H54 (cell line): ENCODE measurements at places on chromosomes 7 and 10.
A peak's percentile ranks its signal among the peaks of the same experiment; 100 is the strongest.

DNA sequence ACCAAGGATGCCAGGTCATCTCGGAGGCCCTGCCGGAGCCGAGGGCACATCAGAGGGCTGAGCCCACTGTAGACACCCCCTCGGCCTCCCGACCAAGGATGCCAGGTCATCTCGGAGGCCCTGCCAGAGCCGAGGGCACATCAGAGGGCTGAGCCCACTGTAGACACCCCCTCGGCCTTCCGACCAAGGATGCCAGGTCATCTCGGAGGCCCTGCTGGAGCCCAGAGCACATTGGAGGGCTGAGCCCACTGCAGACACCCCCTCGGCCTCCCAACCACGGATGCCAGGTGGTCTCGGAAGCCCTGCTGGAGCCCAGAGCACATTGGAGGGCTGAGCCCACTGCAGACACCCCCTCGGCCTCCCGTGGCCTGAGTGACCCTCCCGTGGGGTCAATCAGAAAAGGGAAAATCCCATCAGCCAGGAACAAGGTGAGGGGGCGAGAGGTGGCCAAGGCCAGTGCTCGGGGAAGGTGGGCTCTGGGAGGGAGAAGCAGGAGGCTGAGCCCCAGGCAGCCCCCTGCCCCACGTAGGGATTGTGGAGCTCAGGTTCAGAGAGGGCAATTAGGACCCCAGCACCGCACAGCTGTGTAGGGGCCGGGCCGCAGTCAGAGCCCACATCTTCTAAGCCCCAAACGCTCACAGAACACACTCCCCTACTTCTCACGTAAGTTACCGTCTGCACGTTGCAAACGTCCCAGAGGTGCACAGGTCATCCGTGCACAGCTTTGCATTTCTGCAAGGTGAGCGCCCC is 37.6 kb upstream of the FOXL3 start:
- no peak for DNase-seq

DNA sequence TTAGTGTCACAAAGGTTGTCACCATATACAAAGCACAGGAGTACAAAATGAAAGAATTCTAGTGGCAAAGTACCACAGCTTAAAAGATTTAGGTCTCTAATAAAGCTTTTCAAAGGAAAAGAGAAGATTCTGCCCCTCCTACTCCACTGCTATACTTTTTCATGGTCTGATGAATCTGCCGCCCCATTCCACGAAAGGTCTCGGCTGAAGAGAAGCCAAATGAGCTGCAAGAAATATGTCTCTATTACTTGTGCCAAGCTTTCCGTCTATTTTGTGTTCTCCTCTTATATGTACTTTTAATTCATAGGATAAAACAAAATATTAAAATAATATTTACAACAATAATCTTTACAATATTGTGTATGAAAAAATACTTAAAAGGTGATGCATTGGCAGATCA is 222.6 kb downstream of the ANK3 start:
- DNase-seq: no peak

DNA sequence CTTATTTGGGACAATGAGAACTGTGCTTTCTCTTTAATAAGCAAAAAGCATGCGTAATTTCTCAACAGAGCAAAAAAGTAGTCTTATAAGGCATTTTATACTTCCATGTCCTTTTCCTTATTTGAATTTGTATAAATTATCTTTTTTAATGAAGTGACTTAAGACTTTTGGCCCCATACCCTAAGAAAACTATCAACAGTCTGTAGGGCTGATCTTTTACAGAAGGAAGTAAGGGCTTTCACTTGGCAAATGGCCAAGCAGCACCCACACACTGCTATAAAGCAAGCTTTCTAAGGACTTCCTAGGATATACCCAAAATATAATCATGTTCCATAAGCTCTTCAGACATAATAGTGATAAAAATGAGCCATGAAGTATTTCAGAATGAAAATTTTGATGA is 3.4 kb downstream of the CRPPA start:
- no peak for DNase-seq

DNA sequence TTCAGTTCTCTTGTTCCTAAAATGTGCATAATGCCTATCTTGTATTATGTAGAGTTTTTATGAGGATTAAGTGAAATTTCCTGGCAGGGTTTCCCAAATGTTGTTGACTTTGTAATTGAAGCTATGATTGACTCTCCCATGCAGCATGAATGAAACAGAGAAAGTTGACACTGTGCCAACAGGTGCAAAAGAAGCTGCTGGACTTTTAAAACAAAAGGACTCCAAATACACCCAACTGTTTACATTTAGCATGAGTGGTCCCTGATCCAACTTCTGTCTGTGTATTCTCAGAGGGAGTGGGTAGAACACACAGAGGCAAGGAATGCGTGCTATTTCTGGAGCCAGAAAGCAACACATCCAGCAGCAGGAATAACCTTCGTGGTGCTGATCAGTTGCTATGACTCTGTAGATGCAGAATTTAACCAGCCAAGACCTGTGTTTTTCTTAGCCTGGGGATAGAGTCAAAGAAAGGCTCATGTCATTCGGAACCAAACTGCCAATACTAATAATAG is 14.4 kb upstream of the RBM20 start:
- DNase-seq: no peak

DNA sequence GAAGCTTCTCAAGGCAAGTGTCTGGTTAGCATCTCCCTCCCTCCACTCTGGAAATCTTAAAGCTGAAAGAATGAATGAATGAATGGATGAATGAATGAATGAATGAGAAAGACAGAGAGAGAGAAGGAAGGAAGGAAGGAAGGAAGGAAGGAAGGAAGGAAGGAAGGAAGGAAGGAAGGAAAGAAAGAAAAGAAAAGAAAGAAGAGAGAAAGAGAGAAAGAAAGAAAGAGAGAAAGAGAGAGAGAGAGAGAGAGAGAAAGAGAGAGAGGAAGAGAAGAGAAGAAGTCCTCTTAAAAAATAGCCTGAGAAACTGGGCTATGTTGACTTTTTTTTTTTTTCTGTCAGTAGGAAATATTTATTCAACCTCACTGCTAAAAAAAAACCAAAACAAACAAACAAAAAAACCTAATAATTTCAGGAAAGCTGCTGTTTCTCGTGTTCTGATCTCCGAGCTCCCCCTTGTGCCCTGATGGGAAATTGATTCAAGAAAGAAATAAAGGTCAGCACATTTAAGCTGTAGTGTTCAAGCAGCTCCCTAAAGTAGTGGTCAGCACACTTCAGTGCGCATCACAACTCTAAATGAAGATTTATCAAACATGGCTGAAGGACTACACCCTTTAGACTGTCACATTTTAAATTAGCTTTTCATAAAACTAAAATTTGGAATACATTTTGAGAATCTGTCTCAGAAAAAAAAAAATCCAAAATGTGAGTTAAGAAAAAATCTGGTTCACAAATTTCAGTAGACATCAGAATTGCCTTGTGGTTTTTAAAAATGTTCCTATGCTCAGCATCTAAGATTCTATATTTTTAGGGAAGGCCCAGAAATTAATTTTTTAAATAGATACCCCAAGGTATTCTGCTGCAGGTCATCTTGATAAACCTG is 154.3 kb downstream of the ELAPOR2 start:
- no peak for DNase-seq

GRCh38 chr10:132793213-132793612 is 7.3 kb upstream of the NKX6-2 start:
- no peak for DNase-seq

DNA sequence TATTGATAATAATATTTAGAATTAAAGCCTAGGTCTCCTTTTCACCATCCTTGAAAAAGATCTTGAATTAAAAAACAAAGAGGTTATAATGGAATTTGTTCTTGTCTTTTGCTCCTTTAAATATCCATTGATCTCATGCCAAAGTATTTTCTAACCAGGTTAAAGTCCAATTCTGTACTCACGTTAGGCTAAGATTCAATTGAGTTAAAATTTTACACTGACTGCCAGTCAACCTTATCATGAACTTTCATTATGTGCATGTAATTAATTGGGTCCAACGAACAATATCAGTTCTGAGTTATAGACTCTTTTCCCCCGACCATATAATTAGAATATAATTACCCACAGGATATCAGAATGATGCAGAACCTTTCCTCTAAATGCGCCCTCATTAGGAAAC is 266.6 kb downstream of the DGKB start:
- DNase-seq: no peak

DNA sequence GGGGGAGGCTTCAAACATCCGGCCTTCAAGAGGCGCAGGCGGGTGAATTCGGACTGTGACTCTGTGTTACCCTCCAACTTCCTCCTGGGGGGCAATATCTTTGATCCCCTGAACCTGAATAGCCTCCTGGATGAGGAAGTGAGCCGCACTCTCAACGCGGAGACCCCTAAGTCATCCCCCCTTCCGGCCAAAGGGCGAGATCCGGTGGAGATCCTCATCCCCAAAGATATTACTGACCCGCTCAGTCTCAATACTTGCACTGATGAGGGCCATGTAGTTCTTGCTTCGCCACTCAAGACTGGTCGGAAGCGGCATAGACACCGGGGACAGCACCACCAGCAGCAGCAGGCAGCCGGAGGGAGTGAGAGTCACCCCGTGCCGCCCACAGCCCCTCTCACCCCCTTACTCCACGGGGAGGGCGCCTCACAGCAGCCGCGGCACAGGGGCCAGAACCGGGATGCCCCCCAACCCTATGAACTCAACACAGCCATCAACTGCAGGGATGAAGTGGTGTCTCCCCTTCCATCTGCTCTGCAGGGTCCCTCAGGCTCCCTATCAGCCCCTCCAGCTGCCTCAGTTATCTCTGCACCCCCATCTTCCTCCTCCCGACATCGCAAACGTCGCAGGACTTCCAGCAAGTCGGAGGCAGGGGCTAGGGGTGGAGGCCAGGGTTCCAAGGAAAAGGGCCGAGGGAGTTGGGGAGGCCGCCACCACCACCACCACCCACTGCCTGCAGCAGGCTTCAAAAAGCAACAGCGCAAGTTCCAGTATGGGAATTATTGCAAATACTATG is 1.1 kb downstream of the MEPCE start:
- no peak for DNase-seq

GRCh38 chr7:55236476-55236875 is 128.7 kb upstream of the LANCL2 start:
- no peak for DNase-seq

DNA sequence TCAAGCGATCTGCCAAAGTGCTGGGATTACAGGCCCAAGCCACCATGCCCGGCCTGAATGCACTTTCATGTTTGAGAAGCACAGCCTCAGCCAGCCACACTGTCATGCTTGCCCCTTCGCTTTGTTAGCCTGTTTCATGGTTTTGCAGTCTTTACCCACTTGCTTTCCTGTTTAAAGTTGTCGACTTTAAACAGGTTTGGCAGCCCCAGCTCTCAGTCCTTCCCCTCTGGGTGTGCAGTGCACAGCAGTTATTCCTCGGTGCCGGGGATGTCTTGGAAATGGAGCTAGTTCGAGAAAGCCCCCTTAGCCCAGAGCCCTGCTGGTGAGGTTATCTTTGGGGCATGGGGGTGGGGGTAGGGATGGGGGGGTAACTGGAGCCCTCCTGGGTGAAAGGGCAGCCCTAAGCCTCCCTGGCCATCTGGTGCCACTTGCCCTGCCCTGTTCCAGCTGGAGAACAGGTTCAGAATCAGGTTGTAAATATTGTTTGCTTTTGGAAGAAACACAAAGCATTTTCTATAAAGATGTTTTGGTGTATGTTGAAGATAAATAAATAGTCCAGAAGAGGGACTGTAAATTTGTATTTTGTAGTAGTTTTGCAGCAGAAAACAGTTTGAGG is 14.8 kb downstream of the TSPAN14 start:
- no peak for DNase-seq

DNA sequence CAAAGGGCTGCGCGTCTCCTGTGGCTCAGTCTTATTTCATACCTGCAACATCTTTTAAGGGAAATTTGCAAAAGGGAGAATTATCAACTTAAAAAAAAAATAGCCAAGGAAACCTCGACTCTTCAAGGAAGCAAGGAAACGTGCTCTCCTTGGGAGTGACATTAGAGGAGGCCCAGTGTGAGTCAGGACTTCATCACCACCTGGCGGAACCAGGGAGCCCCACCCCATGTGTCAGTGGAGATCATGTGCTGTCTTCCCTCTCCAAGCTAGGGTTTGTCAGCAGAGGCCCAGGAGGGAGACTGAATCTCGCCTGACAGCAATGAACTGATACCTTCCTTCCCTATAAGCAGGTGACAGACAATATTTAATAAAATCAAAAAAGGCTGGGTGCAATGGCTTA is 28.9 kb downstream of the POR start:
- peak; percentile 84 for DNase-seq

GRCh38 chr10:7003831-7004395 is 406.9 kb downstream of the SFMBT2 start:
- DNase-seq: no peak

DNA sequence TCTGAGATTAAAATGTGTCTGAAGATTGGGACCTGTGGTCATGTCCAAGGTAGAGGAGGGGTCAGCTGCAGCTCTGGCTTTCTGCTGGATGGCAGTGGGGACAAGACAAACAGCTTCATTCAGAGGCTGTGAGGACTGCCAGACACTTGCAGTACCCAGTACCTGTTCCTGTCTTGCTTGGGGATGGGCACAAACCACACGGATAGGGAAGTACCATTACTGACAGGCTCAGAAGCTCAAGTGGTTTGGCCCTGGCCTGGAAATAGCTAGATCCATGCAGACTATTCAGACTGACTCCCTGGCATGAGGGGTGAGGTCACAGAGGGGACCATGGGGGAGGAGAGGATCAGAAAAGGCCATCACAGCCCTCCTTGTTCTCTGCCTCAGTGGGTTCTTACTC is 56.0 kb upstream of the COMTD1 start:
- no peak for DNase-seq

GRCh38 chr7:1899196-1899595 is 229.1 kb downstream of the ELFN1 start:
- DNase-seq: peak; percentile 97

DNA sequence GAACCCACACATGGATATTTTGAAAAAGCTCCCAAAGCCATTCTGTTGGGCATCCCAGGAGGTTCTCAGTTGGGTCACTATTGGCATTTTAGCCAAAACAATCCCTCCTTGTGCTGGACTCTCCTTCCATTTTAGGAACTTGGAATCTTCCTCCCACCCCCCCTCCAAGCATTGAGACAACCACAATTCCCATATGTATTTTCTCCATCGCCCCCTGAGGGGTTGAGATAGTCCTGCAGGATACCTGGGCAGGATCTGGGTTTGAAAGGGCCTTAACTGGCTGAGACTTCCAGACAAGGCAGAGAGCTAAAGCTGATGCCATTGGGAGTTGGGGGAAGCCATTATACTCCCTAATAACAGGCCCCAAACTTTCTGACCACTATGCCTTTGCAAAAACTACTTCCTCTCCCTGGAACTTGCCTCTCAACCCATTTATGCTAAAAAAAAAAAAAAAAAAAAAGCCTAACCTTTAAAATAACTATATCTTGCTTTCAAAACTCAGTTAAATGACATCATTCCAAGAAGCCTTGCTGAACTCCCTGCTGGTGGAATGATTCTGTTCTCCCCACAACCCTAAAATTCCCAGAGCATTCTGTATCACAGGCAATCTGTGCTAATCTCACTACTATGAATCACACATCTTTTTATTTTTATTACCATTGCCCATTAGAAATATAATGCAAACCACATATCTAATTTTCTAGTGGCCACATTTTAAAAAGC is 77.5 kb upstream of the PDE1C start:
- no peak for DNase-seq

- DNase-seq: no peak
These were observed 13.1 kb downstream of the CASP2 start for GRCh38 chr7:143300959-143301935.

- DNase-seq: no peak
These were observed 306.2 kb downstream of the PTPRN2 start for GRCh38 chr7:158281441-158281840.

- no peak for DNase-seq
These were observed 160.5 kb upstream of the PRSS58 start for GRCh38 chr7:142418326-142418725.
